ENCODE measurements at places on chromosomes 2 and 18.

- DNase-seq = no peak
These were observed 86.9 kb downstream of the RRM2 start for GRCh38 chr2:10209406-10209935.

DNA sequence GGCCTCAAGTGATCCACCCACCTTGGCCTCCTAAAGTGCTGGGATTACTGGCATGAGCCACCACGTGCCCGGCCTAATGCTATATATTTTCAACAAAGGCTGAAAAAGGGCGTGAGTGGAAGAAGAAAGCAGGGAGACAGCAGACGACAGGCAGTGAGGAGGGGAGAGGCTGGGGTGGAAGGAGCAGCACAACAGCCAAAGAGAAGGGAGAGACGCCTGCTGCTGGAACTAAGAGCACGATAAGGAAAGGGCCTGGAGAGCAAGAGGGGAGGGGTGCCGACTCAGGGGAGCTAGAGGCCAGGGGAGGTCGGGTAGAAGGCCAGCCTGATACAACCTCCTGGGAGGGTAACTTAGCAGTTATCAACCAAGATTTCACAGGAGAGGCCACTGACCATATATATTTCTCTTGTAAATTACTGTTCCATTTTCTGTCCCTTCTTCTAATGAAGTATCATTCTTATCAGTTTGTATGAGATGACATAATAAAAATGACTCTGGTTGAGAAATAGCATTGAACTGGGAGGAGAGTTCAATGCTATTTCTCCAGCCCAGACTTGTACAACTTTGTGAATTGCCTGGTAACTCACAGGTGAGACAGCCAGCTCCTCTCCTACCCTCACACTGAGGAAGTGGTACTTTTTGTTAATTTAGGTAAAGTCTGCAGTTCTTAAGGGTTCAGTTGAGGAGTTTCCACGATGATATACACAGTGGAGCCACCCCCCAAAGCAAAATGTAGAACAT, 5.8 kb upstream of the RNU4ATAC start:
- DNase-seq = no peak

GRCh38 chr2:176432434-176432833, 163.2 kb downstream of the MTX2 start:
- DNase-seq = no peak

DNA sequence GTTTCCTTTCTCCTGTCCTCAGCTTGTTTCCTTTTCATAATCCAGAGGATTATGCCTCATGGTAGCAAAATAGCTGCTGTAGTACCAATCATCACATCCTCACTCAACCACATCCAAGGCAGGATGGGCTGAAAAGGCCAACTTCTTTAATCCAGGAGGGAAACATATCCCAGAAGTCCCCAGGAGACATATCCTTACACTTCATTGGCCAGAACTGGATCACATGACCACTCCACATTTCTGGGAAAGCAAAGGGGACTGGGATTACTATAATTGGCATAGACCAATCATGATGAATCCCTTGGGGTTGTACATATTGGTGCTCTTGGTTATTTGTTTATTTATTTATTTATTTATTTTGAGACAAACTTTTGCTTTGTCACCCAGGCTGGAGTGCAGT, 54.0 kb upstream of the LYPD6B start:
- DNase-seq = no peak

- DNase-seq = no peak
These were observed 97.0 kb downstream of the KYNU start for GRCh38 chr2:142974288-142975024.

GRCh38 chr18:39162013-39162827, 1596.6 kb upstream of the CELF4 start:
- no peak for DNase-seq

GRCh38 chr2:120867290-120868241, 131.9 kb downstream of the GLI2 start:
- no peak for DNase-seq

GRCh38 chr18:29979881-29980280, 1062.7 kb downstream of the DSC3 start:
- no peak for DNase-seq

- DNase-seq = no peak
These were observed 69.1 kb downstream of the PDK1 start for GRCh38 chr2:172624996-172625395.

GRCh38 chr2:96315400-96316071, 9.6 kb upstream of the ITPRIPL1 start:
- DNase-seq = no peak

DNA sequence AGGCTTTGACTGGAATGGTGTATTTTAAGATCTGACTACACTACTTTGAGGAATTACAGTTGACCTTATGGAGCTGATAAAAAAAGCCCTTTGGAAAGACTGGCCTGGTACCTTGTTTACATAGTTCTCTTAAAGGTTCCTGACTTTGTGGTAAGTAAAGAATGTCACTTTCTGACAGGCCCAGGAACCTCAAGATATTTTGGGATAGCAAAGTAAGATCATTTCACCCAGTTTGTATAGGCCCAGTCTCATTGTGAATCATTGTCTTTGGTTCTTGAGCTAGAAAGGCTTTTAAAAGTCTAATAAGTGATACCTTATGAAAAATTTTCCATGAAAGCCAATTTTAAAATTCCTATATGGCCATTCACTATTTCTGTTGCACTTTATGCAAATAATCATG, 316.3 kb upstream of the LRRTM4 start:
- no peak for DNase-seq

- DNase-seq = no peak
These were observed 113.5 kb downstream of the NDUFA10 start for GRCh38 chr2:239911641-239912071.

GRCh38 chr2:172253190-172254052, 150.7 kb upstream of the DLX2 start:
- no peak for DNase-seq

DNA sequence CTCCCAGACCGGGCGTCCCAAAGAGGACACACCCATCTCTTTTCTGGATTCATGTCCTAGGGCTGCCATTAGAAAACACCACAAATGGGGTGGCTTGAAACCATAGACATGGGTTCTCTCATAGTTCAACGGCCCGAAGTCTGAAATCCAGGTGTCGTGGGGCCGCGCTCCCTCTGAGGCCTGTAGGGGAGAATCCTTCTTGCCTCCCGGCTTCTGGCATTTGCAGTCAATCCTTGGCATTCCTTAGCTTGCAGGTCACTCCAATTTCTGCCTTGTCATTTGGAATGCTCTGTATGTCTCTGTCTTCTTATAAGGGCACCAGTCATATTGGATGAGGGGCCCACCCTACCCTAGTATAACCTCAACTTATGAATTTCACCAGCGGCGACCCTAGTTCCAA, 65.1 kb downstream of the CYB5A start:
- DNase-seq = no peak

DNA sequence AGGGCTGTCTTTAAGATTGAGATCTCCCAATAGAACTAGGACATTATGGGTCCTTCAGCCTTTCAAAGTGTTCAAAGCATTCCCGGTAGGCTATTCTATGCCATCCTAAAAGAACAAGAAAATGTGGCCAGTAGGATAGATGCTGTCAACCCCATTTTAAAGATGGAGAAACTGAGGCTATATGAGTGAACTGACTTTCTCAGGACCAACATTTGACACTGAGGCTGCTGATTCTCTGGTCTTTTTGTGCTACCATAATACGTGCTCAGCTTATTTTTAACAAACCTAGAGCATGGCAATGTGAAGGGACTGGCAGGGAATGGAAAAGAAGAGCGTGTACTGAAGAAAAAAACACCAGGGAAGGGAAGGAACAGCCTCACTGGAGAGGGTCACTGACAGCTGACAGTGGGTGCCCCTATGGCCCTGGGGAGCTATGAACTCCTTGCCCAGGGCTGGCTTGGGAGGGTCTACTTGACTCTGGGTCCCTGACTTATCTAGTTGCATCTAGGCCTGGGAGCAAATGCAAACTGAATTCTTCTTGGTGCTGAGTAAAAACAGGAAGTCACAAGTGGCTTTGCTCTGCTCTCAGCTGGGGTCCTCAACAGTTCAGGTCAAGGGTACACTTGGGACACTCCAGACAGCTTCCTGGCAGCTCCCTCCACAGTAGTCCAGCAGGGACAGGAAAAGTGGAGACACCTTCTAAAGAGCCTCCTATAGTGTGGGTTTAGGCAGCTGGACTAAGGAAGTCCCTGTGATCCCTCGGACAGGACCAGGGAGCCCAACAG, 2.3 kb downstream of the CYRIA start:
- DNase-seq = no peak

DNA sequence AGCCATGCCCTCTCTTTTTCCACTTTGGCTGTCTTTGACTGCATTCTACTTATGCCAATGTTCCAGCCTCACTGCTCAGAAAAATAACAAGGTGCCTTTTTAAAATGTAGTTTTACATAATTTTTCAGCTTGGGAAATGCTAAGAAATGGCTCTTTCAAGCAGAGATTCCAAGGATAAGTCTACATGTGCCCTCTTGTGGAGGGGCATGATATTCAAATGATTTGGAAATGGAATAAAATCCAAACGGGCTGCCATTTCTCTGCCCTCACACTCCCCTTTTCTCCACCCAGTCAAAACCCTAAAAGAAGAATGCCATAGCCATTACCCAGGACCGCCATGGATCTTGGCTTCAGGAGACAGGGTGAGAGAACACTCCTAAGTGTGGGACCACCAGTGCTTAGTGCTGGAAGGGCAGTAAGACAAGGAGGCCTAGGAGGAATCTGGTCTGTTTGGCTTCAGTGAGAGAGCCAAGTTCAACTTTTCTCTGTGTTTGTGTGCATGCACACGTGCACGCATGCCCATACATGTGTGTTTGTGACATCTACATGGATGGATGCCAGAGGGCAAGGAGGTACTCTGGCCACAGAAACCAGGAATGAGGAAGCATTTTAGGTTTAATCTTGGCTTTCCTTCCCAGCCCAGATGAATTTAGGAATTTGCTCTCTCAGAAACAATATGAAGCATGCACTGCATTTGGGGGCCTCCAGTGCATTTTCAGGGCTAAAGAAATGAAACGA, 174.0 kb upstream of the SLC14A2 start:
- no peak for DNase-seq

DNA sequence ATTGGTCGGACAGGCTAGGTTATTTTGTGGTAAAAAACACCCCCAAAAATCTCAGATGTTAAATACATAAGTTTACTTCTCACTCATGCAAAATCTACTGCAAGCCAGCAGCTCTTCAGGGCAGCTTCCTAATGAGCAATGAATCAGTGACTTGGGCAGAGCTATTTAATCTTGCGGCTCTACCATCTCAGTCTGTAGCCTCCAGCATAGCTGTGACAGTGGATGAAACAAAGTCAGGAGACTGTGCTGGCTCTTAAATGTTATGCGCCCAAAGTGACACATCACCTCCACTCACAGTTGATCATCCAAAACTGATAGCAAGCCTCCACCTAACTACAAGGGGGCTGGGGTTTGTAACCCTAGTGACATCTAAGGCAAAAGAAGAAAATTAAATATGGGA, 571.9 kb downstream of the METTL4 start:
- no peak for DNase-seq

DNA sequence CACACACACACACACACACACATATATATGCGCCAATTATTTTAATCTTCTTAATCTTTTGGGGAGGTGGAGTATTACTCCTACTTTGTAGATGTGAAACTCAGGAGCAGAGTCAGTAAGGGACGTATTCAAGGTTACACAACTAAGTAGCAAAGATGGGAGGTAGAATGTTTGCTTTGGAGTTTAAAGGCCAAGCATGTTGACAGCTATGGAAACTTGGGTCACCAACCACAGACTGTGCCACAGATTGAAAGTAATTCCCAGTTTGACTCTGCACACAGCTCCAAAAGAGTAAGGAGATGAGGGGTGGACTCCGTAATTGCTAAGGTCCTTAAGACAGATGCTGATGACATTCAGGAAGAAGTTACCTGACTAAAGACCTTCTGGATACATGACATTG, 124.8 kb upstream of the ITGB6 start:
- DNase-seq = no peak

Measured in effector CD4-positive, alpha-beta T cell (primary cell).